ENCODE measurements at places on chromosomes 16 and 17. TPM values are rescaled to one million over a fixed set of nuclear protein-coding genes. Genes with fewer than 3 reads are reported as not detected.

GRCh38 chr16:11360641-11361373 is 15.5 kb downstream of the RMI2 start:
- no peaks in the 10 kb centered on the region for H3K36me3 ChIP-seq
- no peak for DNase-seq
- H3K27me3 ChIP-seq: no peaks in the 10 kb centered on the region
- no peak overlapping the region for H3K4me3 ChIP-seq
- H3K27ac ChIP-seq: no peak overlapping the region

- H3K27me3 ChIP-seq: no peaks in the 10 kb centered on the region
- H3K36me3 ChIP-seq: peaks cover 21% of the 10 kb centered on the region
- H3K27ac ChIP-seq: no peak overlapping the region
- no peak for DNase-seq
- peaks cover 57% of the 10 kb centered on the region for H3K4me1 ChIP-seq
- H3K4me3 ChIP-seq: peak overlapping the region; percentile 32
These were observed 393 bp downstream of the ANKRD11 start for GRCh38 chr16:89489898-89490438.

DNA sequence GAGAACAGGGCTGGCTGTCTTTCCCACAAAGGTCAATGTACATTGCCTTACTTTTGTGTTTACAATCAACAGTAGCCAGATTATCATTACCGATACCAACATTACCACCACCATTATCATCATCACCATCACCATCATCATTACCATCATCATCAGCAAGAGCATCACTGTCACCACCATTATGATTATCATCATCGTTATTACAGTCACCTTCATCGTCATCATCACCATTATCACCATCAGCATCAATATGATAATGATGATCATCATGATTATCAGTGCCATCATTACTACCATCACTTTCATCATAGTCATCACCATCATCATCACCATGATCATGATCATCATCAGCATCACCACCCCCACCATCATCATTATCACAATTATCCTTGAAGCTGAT is 43.3 kb upstream of the RBFOX1 start:
- H3K27ac ChIP-seq: no peak overlapping the region
- H3K4me1 ChIP-seq: no peaks in the 10 kb centered on the region
- no peak overlapping the region for H3K4me3 ChIP-seq
- DNase-seq: no peak

DNA sequence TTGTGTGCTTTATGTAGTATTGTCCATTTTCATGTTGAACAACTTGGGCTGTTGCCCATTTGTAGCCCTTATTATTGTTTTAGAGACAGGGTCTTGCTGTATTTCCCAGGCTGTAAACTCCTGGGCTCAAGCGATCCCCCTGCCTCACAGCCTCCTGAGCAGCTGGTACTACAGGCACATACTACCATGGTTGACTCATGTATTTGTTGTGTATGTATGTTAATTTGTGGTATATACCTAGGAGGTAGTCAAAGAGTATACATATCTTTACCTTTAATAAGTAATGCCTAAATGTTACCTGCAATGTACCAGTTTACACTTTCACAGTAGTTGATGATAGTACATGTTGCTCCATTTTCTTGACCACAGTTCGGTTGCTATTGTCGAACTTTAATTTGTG is 18.1 kb downstream of the PPM1D start:
- H3K4me3 ChIP-seq: no peak overlapping the region
- H3K4me1 ChIP-seq: peaks cover 22% of the 10 kb centered on the region
- H3K27me3 ChIP-seq: no peaks in the 10 kb centered on the region
- no peak overlapping the region for H3K27ac ChIP-seq
- DNase-seq: no peak
- peaks cover 2% of the 10 kb centered on the region for H3K36me3 ChIP-seq

DNA sequence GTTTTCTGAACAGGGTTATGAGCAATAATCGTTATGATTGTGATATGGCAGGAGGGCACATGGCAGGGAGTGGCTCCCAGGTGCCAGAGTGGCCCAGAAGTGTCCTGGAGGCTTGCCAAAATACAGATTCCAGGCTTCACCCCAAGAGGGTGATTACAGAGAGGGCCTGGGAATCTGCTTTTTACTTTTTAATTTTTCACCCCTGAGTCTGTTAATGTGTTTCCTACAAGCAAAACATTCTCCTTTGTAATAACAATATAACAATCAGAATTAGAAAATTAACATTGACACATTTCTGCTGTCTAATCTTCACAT is 212.4 kb downstream of the SNX29 start:
- H3K27ac ChIP-seq: no peak overlapping the region
- no peak overlapping the region for H3K4me3 ChIP-seq
- DNase-seq: no peak
- no peaks in the 10 kb centered on the region for H3K36me3 ChIP-seq
- H3K27me3 ChIP-seq: no peaks in the 10 kb centered on the region
- peaks cover 3% of the 10 kb centered on the region for H3K4me1 ChIP-seq

GRCh38 chr16:69465083-69465721 is 40.8 kb downstream of the CYB5B start:
- peaks cover 8% of the 10 kb centered on the region for H3K36me3 ChIP-seq
- DNase-seq: peak; percentile 28
- peaks cover 43% of the 10 kb centered on the region for H3K4me1 ChIP-seq
- H3K27ac ChIP-seq: no peak overlapping the region
- no peaks in the 10 kb centered on the region for H3K27me3 ChIP-seq
- H3K4me3 ChIP-seq: no peak overlapping the region

- H3K4me1 ChIP-seq: peaks cover 19% of the 10 kb centered on the region
- H3K27me3 ChIP-seq: peaks cover 65% of the 10 kb centered on the region
- no peak overlapping the region for H3K27ac ChIP-seq
- H3K4me3 ChIP-seq: no peak overlapping the region
- no peaks in the 10 kb centered on the region for H3K36me3 ChIP-seq
These were observed 2.0 kb downstream of the NEUROD2 start for GRCh38 chr17:39605492-39606433.

DNA sequence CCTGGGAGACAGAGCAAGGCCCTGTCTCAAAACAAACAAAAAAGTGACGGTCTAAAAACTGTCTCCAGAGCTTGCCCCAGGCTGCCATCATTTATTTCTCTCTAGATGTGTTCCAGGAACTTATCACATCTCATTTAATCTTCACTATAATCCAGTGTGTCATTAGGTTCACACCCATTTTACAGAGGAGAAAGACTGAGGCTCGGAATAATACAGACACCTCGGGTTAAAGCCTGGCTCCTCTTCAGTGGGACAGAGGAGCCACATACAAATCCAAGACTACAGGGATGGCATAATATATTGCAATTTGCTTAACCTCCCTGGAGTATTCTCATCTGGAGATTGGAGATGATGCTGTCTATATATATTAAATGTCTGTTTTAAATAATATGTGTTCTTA is 5.9 kb downstream of the PDILT start:
- no peak overlapping the region for H3K27ac ChIP-seq
- no peak overlapping the region for H3K4me3 ChIP-seq
- H3K4me1 ChIP-seq: no peaks in the 10 kb centered on the region

DNA sequence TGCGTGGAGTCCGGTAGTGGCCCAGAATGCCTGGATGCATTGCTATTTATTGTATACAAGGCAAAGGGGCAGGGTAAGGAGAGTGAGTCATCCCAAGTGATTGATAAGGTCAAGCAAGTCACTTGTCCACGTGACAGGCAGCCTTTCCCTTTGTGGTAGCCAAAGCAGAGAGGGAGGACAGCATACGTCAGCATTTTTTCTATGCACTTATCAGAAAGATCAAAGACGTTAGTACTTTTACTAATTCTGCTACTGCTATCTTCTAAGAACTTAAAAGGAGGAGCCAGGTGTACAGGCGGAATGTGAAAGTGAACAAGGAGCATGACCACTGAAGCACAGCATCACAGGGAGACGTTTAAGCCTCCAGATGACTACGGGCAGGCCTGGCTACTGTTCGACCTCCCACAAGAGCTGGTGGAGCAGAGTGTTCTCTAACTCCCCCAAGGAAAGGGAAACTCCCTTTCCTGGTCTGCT is 47.9 kb upstream of the ARL4D start:
- no peak overlapping the region for H3K27ac ChIP-seq
- H3K36me3 ChIP-seq: peaks cover 27% of the 10 kb centered on the region
- H3K4me3 ChIP-seq: no peak overlapping the region

- peaks cover 19% of the 10 kb centered on the region for H3K27me3 ChIP-seq
- no peaks in the 10 kb centered on the region for H3K36me3 ChIP-seq
- no peaks in the 10 kb centered on the region for H3K4me1 ChIP-seq
- no peak overlapping the region for H3K27ac ChIP-seq
These were observed 63.9 kb upstream of the HLF start for GRCh38 chr17:55200904-55201303.

DNA sequence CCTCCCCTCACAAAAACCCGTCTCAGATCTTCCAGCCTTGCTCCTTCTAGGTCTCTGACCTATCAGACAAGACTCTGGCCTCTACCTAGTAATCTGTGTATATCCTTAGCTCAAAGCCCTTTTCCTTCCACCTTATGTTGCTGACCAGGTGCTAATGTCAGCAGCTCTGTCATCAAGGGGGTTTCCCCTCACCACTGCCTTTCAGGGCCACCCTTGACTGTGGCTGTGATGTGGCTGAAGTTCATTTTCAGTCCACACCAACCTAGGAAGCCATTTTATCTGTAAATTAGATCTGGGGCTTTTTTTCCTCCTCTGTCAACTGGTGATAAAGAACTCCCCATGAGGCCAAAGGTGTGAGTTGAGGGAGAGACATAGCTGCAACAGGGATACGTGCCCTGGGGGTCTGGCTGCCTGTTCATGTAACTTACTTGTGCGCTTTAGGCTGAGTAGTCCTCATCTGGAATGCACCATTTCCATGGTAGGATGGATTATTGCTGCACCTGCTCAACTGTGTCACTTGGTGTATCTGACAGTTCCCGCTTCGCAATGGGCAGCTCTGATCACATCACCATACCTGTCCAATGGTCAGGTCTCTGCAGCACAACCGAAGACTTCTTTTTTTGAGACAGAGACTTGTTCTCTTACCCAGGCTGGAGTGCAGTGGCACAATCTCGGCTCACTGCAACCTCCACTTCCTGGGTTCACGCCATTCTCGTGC is 14.7 kb upstream of the RUNDC3A start:
- no peaks in the 10 kb centered on the region for H3K36me3 ChIP-seq
- no peak for DNase-seq
- H3K27ac ChIP-seq: no peak overlapping the region
- no peaks in the 10 kb centered on the region for H3K4me1 ChIP-seq
- H3K27me3 ChIP-seq: no peaks in the 10 kb centered on the region
- H3K4me3 ChIP-seq: no peak overlapping the region

DNA sequence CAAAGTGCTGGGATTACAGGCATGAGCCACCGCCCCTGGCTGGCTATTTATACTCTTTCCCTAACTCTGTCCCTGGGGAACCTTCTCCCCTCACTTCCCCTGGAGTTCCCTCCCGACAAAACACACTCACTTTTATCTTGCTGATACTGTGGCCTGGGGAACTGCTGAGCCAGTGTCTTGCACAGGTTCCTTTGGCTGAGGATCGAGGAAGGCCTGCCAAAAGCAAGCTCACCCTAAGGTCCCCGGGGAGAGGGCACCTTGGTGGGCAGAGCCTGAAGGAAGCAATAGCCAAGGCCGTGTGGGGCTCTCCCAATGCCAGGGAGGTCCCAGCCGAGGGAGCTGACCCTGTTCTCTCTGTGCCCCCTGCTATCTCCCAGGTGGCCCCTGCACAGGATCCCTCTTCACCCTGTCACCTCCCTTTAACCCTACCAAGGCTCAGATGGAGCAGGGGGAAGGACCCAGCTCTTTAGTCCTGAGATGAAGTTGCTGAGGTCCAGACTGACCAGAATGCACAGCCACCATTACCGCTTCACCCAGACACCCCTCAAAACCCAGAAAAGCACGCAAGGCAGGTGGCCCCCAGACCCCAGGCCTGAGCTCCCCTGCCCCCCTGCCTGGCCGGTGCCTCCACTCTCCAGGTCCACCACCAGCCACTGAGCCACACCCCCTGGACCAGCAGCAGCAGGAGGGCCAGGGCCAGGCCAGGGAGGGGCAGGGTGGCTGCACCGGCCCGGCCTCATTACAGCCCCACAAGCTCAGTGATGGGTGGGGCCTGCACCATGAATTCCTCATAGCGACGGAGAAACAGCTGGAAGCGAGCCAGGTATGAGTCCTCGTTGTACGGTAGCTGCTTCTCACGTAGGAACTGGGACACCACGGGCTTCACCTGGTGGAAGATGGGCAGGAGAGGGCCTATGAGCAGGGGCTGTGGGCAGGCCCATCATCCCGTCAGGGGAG is 5.1 kb upstream of the FDXR start:
- no peaks in the 10 kb centered on the region for H3K36me3 ChIP-seq
- DNase-seq: no peak
- H3K27me3 ChIP-seq: no peaks in the 10 kb centered on the region
- H3K4me1 ChIP-seq: peaks cover 11% of the 10 kb centered on the region

DNA sequence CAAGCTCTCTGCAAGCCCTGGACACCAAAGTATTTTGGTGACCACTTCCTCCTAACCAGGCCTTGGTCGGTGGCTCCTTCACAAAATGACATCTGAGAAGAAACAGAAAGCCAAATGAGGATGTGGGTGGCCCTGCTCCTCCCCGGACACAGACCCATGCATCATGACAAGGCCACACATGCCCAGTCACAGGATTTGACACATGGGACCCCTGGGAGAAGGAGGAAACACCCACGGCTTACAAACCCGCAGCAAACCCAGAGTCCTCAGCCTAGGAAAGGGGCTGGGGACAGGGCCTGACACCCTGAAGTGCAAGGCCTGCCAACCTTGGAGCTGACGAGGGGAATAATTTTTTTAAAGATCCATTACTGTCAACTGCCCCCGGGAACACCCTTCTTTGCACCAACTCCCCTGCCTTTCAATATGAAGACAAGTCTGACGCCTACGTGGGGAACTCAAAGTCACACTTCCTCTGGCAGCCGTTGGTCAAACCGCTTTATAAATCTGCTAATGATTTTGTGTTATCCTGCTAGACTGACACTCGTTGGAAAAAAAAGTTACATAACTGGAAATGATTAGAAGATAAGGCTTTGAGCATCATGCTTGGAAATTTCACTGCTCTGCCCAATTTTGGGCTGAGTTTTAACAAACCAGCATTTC is 41.3 kb downstream of the GAS7 start:
- no peak overlapping the region for H3K27ac ChIP-seq
- no peak overlapping the region for H3K4me3 ChIP-seq
- H3K36me3 ChIP-seq: no peaks in the 10 kb centered on the region
- no peaks in the 10 kb centered on the region for H3K4me1 ChIP-seq

- peak; percentile 39 for DNase-seq
- peaks cover 13% of the 10 kb centered on the region for H3K4me1 ChIP-seq
- no peaks in the 10 kb centered on the region for H3K36me3 ChIP-seq
- no peak overlapping the region for H3K4me3 ChIP-seq
- no peak overlapping the region for H3K27ac ChIP-seq
These were observed 85.9 kb downstream of the TMEM132E start for GRCh38 chr17:34665150-34665806.

Gene C16orf54
- total RNA-seq: 11.4 TPM

Gene SLC16A13
- total RNA-seq: 4.1 TPM

Gene ARHGAP44
- total RNA-seq: 0.12 TPM

Gene FBXO39
- not detected for total RNA-seq

Gene ALOX12B
- total RNA-seq: 2.1 TPM

Gene DPEP2
- total RNA-seq: 3.1 TPM

Gene GPR142
- total RNA-seq: not detected

Gene KATNB1
- total RNA-seq: 30.0 TPM

Data from activated naive CD4-positive, alpha-beta T cell treated with anti-CD3 and anti-CD28 coated beads for 36 hours (primary cell).